ENCODE measurements at places on chromosomes 16 and 17.

DNA sequence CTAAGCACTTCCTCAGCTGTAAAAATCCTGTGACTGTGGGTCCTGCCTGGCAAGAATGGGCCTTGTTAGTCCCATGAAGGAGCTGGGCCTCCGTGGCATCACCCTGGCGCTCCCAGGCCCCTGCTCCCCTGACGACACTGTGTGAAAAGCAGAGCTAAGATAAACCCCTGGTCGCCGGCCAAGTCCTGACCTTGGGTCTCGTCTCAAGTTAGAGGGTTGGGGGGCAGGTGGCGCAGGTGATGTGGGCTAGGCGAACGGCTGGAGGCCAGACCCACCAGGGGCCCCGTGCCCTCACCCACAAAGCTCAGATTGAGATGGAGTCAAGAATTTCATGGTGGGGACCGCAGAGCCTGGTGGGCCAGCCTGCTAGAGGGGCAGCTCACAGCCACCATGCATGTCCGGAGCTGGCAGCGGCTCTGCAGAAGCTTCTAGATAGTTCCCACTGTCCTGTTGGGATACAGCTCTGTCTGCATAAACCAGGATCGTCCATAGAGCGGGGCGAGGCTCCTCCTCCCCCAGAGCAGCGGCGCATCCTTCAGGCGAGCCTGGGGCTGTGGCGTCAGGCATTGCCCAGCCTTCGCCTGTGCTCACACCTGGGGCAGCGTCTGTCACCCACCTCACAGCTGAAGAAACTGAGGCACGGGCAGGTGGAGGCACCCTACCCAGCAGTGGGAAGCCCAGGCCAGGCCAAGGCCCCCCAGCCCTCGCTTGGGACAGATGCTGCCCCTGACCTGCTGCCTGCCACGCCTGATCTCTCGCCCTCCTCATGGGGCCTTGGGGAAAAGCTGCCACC lies 12.0 kb downstream of the CYBC1 start:
- DNase-seq = no peak

- DNase-seq = no peak
Measured at GRCh38 chr16:17321824-17322223, 148.9 kb downstream of the XYLT1 start.

GRCh38 chr17:81135505-81136278 lies 29.6 kb upstream of the PVALEF start:
- no peak for DNase-seq

- no peak for DNase-seq
Measured at GRCh38 chr16:84913315-84913714, 93.5 kb downstream of the CRISPLD2 start.

GRCh38 chr16:48619979-48620378 lies 10.0 kb upstream of the N4BP1 start:
- no peak for DNase-seq

- no peak for DNase-seq
Measured at GRCh38 chr17:3474212-3474611, 1.6 kb upstream of the ASPA start.

GRCh38 chr17:61313461-61314326 lies 85.9 kb upstream of the TBX2 start:
- no peak for DNase-seq

Data from activated naive CD4-positive, alpha-beta T cell treated with anti-CD3 and anti-CD28 coated beads, Interleukin-2, amount 50 U/mL, for 16 hours (primary cell).